ENCODE measurements at places on chromosomes 11 and 22.

GRCh38 chr11:119041821-119042514, 11.3 kb upstream of the SLC37A4 start:
- DNase-seq = no peak

DNA sequence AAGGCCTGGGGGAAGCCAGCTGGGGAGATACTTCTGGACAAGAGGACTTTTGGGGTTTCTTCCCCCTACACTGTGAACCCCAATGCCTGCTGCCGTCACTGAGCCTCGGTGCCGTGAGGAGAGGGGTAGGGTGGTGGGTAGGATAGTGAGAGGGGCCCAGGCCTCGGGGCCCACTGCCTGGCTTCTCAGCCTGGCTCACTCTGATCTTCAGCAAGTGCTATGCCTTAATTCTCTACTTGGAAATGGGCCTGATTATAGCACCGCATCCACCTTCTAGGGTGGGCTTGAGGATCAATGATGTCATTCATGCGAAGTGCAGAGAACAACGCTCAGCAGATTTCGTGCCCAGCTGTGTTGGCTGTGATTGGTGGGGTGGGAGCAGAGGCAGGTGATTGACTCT, 76.7 kb upstream of the NECTIN1 start:
- DNase-seq = no peak

DNA sequence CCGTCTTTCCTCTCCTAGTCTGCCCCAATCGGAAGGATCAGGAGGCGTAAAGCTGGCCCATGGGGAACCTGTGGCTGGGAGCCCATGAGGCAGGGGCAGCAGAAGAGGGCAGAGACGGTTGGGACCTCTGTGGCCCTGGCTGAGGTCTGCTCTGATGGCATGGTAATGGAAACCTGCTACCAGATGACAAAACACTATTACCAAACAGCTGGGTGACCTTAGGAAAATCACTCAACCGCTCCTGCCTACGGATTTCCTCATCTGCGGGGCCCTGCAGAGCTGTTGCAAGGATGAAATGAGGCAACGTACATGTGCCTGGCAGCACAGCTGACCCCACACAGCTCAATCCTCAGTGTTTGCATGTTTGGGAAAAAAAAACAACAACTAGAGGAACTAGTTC, 4.6 kb downstream of the AP5B1 start:
- DNase-seq = no peak

DNA sequence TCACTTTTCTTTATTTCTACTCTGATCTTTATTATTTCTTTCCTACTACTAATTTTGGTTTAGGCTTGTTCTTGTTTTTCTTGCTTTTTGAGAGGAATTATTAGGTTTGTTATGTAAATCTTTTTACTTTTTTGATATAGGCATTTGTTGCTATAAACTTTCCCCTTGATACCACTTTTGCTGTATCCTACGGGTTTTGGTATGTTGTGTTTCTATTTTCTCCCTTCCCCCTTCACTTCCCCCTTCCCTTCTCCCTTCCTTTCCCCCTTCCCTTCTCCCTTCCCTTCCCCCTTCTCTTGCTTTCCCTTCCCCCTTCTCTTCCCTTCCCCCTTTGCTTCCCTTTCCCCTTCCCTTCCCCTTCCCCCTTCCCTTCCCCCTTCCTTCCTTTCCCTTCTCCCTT, 529.6 kb downstream of the RAB38 start:
- no peak for DNase-seq

GRCh38 chr22:31561238-31561887, 65.0 kb downstream of the SFI1 start:
- peak; percentile 47 for DNase-seq

- DNase-seq = no peak
Measured at GRCh38 chr22:41417622-41418390, 28.8 kb downstream of the TOB2 start.

- DNase-seq = no peak
Measured at GRCh38 chr11:47915374-47915773, 65.0 kb upstream of the PTPRJ start.

- no peak for DNase-seq
Measured at GRCh38 chr22:22836635-22837034, 51.0 kb upstream of the IGLL5 start.

Data from stimulated activated CD4-positive, alpha-beta T cell treated with anti-CD3 and anti-CD28 coated beads, Interleukin-12 subunit alpha, Interleukin-12 subunit beta, amount 100 ng/mL, for 48 hours (primary cell).